ENCODE measurements at places on chromosomes 7 and 10.

- DNase-seq, result no peak
These were observed 13.1 kb downstream of the FXYD4 start for GRCh38 chr10:43384252-43385221.

DNA sequence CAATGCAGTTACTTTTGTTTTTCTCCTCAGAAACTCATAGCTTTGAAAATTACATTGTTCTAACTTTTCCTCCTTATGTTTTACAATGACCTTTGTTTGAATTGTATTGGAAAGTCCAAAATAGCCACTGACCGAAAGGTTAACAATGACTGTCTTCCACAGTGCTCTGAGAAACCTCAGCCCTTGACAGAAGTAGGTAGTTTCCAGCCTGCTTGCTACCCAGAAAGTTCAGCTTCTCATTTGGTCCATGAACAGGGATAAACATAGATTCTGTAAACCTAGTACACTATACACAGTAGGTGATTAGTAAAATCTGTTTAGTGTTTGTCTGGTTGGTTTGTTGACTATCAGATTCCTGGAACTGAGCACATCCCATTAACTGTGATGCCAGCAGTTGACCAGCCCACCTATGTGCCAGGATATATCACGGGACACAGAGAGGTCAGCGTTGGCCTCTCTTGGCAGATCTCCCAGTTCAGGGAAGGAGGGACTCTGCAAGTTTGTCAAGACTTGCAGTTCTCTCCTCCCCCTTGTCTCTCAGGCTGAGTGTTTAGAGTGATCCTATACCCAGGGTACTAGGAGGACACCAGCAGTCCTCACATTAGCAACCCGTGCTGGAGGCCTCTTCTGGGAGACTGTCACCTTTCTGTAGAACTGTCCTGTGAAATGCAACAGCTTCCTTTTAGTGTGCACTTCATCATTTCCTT lies 297.6 kb downstream of the ARHGAP12 start:
- DNase-seq, result no peak

DNA sequence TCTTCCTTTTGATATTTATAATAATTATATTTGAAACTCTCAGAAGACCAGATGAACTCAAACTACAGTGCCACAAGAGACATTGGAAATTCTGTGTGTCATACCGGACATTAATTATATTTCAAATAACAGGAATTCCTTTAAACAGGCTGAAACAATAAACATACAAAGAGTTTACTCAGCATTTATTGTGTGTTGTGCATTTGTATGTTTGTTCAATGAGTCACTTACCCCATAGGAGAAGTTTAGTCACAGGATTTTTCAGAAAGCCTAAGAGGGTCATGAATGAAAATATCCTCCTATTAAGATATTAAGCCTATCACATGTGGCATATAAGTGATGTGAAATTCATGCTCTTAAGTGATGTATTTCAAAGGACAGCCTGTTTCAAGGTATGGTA lies 566.8 kb downstream of the CNTNAP2 start:
- no peak for DNase-seq

DNA sequence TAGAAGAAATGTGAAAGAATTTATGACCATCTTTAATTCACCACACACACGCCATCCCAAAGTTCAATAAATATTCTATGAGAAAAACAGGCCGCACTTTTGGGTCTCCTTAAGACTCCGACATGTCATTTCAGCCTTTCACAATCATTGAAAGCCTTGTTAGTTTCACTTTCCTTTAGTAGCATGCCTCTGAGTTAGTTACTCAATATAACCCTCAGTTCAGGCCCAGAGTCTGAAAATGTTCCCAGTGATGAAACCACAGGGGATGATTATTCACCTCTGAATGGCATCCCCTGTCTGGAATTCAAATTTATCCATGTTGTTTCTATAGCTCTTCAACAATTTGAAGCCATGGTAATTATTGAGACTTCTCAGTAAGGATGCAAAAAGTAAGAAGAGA lies 278.1 kb upstream of the NRP1 start:
- no peak for DNase-seq

DNA sequence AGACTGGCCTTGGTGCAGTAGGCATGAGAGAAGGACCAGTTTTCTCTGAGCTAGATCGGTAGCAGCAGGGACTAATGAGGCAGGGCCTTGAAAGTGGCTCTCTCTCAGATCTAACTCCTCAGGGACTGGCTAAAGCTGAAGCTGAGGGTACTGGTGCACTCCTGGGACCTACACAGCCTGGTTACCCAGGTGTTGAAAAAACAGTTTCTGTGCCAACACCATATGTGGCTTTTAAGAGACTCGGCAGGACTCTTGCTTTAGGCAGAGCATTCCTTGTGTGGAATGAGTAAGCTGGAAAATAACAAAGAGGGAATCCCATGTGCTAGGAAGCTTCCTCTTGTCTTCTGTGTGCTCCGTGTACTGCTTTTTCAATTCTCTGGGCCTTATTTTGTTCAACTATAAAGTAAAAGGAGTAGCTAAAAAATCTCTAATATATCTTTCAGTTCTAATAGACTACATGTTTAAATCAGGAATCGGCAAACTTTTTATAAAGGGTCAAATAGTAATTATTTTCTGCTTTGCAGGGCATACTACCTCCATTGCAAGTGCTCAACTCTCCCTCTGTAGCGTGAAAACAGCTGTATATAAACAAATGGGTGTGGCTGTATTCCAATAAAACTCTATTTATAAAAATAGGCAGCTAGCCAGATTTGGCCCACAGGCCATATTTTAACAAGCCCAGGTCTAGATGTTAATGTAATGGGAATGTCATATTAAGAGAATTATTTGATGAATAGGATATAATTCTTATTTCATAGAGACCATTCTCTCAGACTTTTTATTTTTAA lies 186.1 kb upstream of the KAT6B start:
- no peak for DNase-seq

DNA sequence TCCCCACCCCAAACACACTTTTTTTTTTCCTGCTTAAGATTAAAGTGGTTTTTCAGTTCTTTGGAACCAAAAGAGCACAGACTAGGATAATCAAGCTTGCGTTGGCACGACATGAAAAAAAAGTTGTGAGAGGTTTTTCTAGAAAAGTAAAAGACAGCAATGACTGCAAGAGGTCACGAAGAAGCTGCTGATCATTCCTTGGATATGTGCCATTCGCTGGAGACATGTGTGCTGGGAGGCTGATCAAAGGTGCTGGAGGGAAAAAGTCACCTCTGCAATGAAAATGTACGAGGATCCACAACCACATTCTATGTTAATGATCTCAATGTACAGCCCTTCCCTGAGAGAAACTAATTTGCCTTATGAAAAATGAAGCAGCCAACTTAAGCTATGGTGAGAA lies 5.4 kb downstream of the AKR1B1 start:
- DNase-seq, result no peak

GRCh38 chr7:73817121-73817520 lies 13.7 kb upstream of the CLDN4 start:
- no peak for DNase-seq

GRCh38 chr7:130356121-130356875 lies 11.7 kb downstream of the CPA5 start:
- no peak for DNase-seq

DNA sequence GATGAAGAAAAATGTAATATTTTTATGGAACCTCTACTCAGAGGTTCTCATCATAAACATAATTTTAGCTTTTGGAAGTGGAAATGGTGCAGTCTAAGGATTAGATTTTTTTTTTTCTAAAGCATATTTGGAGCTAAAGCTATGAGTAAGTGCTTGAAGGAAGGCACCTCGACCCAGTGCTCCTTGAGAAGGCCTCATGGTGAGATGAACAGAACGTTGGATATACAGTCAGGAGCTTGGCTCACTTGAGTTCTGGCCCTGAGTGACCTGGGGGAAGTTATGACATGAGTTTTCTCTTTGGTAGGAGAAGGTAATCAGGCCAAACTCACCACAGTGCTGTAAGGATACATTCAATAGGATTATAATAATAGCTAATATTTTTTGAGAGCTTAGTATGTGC lies 163.3 kb downstream of the JCAD start:
- DNase-seq, result no peak

DNA sequence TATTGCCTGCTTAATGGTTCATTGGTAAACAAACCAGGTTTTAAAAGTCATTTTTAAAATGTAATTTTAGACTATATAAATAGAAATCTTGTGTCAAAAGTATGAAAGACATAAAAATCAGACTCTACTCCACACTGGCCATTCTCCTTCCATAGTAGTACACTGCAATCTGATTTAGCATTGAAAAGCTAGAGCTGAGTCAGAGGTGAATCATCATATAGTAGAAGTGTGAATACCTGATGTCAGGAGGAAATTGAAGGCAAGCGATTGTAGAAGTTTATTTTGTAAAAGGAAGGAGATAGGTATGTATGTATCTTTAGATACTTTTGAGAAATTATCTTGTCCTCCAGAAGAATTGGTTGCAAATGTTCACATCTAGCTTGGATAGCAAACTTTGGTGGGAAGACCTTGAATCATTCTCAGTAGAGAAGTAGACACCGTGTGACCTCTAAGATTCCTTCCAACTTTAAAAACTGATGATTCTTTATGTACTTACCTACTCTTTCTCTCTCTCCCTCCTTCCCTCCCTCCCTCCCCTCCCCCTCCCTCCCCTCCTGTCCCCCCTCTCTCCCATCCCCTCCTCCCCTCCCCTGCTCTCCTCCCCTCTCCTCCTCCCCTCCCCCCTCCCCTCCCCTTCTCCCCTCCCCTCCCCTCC lies 88.1 kb downstream of the BTAF1 start:
- DNase-seq, result no peak
